ENCODE measurements at places on chromosomes 3 and 15.

- DNase-seq = no peak
Observed at GRCh38 chr3:13565581-13566452, 16.9 kb downstream of the FBLN2 start.

- DNase-seq = no peak
Observed at GRCh38 chr3:194768586-194768985, 82.9 kb downstream of the FAM43A start.

DNA sequence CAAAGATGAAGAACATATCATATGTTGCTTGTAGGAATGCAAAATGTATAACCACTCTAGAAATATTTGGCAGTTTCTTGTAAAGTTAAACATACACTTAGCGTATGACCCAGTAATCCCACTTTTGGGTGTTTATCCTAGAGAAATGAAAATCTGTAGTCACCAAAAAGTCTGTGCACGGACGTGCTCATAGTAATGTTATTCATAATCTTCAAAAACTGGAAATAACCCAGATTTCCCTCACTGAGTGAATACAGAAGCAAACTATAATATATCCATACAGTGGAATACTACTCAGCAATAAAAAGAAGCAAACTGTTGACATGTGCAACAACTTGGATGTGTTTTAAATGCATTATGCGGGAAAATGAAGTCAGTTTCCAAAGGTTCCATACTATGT lies 155.9 kb downstream of the AKAP13 start:
- DNase-seq = no peak

DNA sequence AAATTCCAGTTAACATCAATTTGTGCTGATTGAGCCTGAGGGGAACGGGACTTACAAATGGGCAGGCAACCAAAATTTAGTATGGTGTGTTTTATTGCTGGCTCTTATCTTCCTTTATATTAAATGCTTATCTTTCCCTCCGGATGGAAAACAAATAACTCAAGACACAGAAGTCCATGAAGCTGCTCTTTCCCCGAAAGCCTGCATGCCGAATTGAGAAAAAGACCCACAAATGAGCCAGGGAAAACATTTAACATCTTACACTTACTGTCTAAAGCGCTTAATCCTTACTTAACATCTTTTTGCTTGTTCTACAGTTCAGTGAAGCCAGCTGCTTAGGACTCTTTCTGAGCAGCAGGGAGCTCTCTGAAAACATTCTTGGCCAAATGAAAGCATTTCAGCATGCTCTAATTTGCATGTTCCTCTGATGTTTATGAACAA lies 49.5 kb downstream of the HEG1 start:
- no peak for DNase-seq

DNA sequence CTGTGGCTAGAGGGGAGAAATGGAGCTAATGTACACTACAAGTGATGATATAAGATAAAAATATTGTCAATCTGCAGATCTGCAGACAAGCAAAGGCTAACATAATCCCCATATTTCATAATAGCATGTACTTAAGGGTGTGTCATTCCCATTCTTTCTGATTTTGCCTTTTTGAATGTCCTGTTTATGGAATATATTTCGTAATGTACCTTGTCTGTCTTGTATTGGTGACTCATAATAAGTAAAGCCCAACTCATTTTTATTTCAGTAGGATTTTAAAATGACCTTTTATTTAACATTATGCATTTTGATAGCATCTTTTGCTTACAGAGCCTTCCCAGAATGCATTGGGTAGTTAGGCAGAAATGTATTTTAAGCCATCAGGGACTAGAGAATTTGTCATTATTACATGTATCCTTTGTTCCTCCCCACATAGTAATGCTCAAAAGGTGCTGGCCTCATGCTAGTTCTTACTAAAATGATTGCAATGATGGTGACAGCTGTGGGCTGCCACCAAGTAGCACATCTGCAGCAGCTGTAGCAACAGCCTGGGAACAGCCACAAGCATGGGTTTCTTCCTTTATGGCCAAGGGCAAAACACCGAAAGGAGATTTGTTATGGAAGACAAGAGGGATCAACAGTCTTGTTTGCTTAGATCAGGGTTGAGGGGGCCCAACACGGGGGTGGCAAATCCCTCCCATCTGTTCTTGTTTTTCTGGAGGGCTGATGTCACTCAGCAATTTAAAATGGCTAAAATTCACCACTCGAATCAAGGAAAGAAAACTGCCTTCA lies 188.5 kb downstream of the CADPS start:
- DNase-seq = no peak

DNA sequence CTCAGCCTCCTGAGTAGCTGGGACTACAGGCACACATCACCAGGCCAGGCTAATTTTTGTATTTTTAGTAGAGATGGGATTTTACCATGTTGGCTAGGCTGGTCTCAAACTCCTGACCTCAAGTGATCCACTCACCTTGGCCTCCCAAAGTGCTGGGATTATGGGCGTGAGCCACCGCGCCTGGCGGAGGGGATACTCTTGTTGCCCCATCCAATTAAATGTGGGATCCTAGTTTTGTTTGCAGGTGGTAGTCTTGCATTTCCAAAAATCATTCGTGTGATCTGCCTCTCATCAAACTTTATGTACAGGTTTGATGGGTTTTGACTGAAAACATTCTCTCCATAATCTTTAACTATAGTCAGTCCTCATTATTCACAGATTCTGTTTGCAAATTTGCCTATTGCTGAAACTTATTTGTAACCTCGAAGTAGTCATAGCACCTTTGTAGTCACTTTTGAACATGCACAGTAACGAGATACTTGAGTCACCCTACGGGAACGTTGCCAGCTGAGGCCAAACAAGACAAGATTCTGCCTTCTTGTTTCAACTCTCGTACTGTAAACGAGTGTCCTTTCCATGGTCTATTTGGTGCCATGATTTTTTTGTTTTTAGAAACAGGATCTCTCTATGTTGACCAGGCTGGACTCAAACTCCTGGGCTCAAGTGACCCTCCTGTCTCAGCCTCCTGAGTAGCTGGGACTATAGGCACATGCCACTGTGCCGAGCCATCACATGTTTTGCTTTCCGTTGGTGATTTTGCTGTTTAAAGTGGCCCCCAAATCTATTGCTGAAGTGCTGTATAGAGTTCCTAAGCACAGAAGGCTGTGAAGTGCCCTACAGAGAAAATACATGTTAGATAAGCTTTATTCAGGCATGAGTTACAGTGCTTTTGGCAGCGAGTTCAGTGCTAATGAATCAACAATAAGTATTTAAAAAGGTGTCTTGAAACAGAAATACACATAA lies 8.1 kb upstream of the MAPK6 start:
- no peak for DNase-seq

DNA sequence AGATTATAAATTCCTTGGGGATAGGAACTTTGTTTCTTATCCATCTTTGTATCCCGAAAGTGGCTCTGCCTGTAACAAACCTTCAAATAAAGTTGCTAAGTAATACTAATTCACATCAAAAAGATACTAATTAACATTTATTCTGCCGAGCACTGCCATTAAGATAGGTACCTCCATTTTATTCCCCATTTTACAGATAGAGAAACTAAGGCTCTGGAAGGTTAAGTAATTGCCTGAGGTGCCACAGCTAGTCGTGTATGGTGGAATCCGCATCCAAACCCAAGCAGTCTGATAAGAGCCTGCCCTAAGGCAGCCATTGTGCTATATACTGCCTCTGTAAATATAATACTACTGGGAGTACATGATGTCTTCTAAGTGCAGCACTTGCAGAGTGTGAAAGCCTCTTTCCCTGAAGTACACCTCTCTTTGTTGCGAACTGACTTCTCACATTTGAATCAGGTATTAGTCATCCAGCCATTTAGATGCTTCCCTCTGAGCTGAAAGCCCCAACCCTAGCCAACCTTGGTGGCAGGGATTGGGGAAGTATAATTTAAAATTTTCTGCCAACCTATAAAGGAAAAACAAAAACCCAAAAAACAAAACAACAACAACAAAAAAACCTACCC lies 78.5 kb upstream of the CHD2 start:
- DNase-seq = no peak

GRCh38 chr15:70113304-70113700 lies 15.6 kb upstream of the TLE3 start:
- DNase-seq = no peak

DNA sequence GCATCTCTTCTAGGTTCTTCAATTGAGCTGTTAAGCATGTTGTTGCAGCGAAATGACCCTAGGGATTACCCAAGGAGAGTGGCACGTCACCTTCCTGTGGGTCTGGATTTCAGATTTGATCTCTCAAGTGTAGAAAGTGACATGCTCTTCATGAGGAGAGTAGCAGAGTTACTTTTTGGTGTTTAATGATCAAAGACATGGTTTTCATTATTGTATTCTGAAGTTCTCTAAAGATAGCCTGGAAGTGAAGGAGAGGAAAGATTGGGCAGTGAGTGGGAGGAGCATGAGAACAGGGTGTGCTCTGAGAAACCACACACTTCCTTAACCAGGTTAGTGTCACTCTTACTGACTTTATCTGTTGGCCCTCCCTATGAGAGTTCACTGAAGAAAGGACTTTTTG lies 153.6 kb downstream of the AKAP13 start:
- no peak for DNase-seq

GRCh38 chr3:167372138-167372537 lies 8.0 kb downstream of the ZBBX start:
- DNase-seq = no peak

DNA sequence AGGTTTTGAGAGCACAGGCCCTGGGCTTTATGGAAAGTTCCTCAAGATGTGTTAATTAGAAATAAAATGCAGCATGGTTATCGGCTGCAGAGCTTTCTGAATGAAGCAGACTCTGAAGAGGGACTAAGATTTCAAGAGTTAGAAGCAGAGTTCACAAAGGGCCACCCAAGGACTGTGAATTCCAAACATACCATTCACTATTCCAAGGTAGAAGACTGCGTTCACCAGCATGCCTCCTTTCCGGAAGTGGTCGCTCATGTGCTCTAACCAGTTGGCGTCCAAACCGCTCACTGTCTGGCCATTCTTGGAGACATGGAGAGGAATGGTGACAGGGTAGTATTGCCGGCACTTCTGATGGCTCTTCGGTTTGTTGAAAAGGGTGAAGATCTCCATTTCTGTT lies 104.9 kb downstream of the OXNAD1 start:
- no peak for DNase-seq

GRCh38 chr15:63379492-63380150 lies 2.0 kb downstream of the CA12 start:
- DNase-seq = no peak

- DNase-seq = no peak
Observed at GRCh38 chr15:63052961-63053698, 10.6 kb downstream of the TPM1 start.

DNA sequence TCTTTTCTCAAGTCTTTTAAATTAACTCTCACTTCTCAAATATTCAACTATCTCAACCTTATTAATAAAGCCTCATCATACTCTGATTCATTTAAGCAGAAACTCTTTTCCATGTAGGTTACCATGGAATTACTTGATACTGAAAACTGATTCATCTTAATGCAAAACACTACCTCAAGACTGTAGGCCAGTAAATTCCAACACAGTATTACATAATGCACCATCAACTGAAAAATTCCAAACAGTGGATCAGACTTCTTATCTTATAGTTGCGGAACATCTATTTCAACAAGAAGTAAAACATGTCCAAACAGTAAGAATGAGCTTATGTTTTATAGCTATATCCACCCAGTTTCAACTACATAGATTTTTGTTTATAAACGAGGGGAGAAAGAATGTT lies 124.5 kb downstream of the PEAK1 start:
- no peak for DNase-seq

DNA sequence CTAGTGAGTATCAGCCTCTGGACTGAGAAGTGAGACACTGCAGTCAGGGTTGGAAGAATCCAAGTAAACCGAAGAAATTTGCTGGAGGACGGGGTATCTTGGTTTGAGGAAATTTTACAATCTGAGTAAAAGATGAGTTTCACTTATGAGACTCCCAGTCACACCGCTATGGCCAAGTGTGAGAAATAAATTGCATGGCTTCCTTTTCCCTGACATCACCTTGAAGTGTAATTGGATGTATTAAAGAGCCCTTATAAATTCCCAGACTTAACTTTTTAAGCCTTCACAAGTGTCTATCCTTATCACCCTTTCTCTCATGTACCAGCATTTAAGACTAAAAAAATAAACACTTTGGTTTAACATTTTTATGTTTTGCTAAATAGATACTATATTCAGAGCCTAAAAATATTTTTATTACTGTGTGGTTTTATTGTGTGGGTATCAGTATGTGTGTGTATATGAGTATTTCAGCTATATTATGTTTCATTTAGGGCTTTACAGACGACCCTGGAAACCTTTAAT lies 23.8 kb downstream of the USP3 start:
- no peak for DNase-seq

- DNase-seq = no peak
Observed at GRCh38 chr3:55717481-55717880, 230.4 kb upstream of the WNT5A start.

GRCh38 chr15:59251001-59251845 lies 44.6 kb downstream of the LDHAL6B start:
- no peak for DNase-seq

GRCh38 chr3:146466604-146467003 lies 2.8 kb downstream of the PLSCR2 start:
- DNase-seq = no peak

Data from stimulated activated CD4-positive, alpha-beta T cell treated with anti-CD3 and anti-CD28 coated beads, Interleukin-1b, Interleukin-23, amount 100 ng/mL, for 1 hour (primary cell).